ENCODE measurements at places on chromosomes 2 and 18. TPM values are rescaled to one million over a fixed set of nuclear protein-coding genes. Genes with fewer than 3 reads are reported as not detected.

Gene SPP2
- 0.23 TPM for total RNA-seq

Gene CRACDL
- total RNA-seq = not detected

Gene DAW1
- 0.17 TPM for total RNA-seq

Gene MC2R
- total RNA-seq = not detected

Gene KCTD1
- total RNA-seq = 26.5 TPM

Gene ANKMY1
- 6.0 TPM for total RNA-seq

Gene FAM228B
- total RNA-seq = 0.47 TPM

Gene TSN
- 57.6 TPM for total RNA-seq

Gene DNAJC5G
- not detected for total RNA-seq

Gene SRD5A2
- not detected for total RNA-seq

Gene SCYGR8
- total RNA-seq = not detected

Gene FKBP1B
- total RNA-seq = 0.56 TPM

Gene TMEM200C
- total RNA-seq = not detected

Gene ACTR1B
- 46.7 TPM for total RNA-seq

Gene LBX2
- total RNA-seq = 4.0 TPM

Gene SERPINB12
- not detected for total RNA-seq

Gene GAREM1
- total RNA-seq = 2.8 TPM

Gene PTMA
- total RNA-seq = 2,130 TPM

Gene TFCP2L1
- total RNA-seq = 0.10 TPM

Gene LRRTM1
- total RNA-seq = not detected

Gene EVA1A
- 142 TPM for total RNA-seq

Gene MSH6
- total RNA-seq = 155 TPM

Gene ACTG2
- total RNA-seq = not detected

Gene HOXD8
- total RNA-seq = 8.9 TPM

Gene LYPD1
- total RNA-seq = 51.6 TPM

Gene DSG2
- 30.0 TPM for total RNA-seq

Gene SCYGR4
- total RNA-seq = not detected
